Stimulated activated CD4-positive, alpha-beta T cell treated with anti-CD3 and anti-CD28 coated beads, TNF-alpha, amount 100 ng/mL, for 24 hours (primary cell): ENCODE measurements at places on chromosomes 3 and 15.

GRCh38 chr3:172751175-172751704, 714 bp downstream of the ECT2 start:
- no peak for DNase-seq

GRCh38 chr3:135650309-135650708, 315.2 kb upstream of the PPP2R3A start:
- no peak for DNase-seq

- no peak for DNase-seq
Measured at GRCh38 chr15:72065801-72066200, 52.1 kb downstream of the MYO9A start.

- DNase-seq = no peak
Measured at GRCh38 chr3:23810343-23811184, 4.8 kb downstream of the UBE2E1 start.

- no peak for DNase-seq
Measured at GRCh38 chr3:26260139-26260538, 362.4 kb upstream of the LRRC3B start.

DNA sequence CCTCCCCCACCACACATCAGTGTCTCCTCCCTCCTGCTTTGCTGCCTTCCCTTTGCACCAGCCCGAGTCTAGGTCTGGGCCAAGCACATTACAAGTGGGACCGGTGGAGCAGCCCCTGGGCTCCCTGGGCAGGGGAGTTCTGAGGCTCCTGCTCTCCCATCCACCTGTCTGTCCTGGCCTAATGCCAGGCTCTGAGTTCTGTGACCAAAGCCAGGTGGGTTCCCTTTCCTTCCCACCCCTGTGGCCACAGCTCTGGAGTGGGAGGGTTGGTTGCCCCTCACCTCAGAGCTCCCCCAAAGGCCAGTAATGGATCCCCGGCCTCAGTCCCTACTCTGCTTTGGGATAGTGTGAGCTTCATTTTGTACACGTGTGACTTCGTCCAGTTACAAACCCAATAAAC, 2.3 kb upstream of the ABCF3 start:
- DNase-seq = no peak

DNA sequence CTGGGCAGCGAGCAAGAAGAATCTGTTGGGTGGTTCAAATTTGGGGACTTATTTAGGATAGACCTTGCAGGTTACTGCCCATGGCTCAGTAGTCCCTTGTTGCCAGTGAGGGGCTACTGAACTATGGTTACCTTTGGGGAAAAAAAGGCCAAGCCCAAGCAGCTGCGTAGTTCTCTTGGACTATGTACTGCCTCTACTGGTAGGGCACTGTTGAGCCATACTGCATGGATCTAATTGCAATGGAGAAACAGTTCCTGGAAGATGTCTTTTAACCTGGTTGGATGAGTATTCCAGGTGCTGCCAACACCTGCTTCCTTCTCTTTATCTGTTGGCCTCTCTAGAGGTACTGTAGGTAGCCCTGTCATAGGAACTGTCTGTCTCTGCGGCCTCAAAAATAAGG, 671.9 kb upstream of the CBLB start:
- no peak for DNase-seq

DNA sequence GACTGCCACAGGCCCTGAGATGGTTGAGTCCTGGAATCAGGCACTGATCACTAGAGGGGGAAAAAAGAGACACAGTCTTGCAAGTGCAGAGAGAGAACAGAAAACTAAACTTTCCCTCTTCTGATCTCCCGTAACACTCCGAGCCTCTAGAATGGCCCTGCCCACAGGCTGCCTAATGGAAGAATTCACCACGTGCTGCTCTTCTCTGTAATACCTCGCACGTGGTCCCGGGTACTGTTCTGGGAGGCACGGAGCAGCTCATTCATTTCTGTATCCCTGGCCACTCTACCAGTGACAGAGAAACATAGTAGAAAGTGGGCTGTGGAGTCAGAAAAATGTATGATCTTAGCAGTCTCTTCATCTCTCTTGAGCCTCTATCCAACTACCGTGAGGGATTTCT, 30.4 kb downstream of the VGLL4 start:
- DNase-seq = no peak

DNA sequence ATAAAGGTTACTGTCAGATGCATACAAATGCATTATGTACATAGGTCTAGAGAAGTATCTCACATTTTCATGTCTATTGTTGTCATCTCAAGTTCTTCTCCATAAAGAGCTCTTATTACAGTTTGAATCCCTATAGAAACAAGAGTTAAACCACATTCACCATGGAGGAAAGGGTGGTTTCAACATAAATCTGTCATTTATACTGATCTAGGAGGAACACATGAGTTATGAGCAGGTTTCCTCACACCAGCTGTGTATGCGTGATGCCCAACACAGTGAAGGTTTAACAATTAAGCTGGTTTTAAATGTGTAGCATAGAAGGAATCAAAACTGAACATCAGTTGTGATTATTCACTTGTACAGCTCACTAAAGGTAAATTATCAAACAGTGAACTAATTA, 251.7 kb downstream of the KCNMB2 start:
- no peak for DNase-seq

DNA sequence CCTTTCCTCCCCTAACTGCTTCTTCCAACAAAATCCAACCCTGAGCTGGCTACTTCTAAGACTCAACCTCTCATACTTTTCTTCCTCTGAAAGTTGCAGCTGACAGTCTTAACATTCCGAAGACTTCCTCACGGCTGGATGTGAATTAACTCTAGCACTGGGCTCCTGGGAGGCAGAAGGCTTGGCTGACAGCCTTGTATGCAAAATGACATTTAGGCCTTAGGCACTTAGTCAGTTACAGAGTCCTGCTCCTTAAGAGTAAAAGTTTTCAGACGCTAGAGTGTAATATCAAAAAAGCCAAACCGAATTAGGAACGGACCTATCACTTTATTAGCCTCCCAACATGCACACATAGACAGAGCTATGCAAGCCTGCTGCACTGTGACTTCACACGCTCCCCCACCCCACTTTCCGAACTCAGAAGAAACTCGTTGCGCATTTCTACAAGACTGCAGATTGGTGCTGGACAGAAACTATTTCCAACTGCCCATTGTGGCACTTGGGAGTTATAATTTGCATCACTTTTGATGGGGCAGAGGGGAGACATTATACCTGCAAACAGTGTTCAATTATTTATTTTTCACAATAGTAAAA, 15.5 kb upstream of the ANXA2 start:
- DNase-seq = no peak
